ENCODE measurements at places on chromosomes 7 and 10. TPM values are rescaled to one million over a fixed set of nuclear protein-coding genes. Genes with fewer than 3 reads are reported as not detected.

UCN3 gene
- not detected for total RNA-seq

AOC1 gene
- not detected for total RNA-seq

IFIT3 gene
- total RNA-seq, result 8.2 TPM

SLC26A3 gene
- 13.6 TPM for total RNA-seq

GRCh38 chr7:6172910-6173295 is 99.5 kb downstream of the CYTH3 start:
- DNase-seq, result no peak

DNA sequence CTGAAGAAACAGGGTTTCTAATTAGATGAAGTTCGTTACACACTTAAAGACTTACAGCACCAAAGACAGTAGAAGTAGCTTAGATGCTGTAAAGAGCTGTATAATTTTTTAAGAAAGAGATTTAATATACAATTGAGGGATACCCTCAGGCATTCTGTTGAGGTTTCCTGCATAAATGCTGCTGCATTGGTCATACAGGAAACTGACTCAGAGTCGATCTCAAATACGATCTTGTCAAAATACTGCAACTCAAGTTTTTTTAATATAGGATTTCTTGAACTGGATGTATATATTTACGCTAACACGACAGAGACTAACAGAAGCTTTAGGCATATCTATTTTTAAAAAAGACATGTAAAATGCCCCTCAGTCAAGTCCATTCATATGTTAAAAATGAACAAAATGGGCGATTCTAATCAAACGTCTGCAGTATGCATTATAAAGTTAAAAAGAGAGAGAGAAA is 2.4 kb upstream of the ARID5B start:
- DNase-seq, result no peak

- DNase-seq, result no peak
Observed at GRCh38 chr10:38093816-38094157, 350 bp upstream of the ZNF37A start.

DNA sequence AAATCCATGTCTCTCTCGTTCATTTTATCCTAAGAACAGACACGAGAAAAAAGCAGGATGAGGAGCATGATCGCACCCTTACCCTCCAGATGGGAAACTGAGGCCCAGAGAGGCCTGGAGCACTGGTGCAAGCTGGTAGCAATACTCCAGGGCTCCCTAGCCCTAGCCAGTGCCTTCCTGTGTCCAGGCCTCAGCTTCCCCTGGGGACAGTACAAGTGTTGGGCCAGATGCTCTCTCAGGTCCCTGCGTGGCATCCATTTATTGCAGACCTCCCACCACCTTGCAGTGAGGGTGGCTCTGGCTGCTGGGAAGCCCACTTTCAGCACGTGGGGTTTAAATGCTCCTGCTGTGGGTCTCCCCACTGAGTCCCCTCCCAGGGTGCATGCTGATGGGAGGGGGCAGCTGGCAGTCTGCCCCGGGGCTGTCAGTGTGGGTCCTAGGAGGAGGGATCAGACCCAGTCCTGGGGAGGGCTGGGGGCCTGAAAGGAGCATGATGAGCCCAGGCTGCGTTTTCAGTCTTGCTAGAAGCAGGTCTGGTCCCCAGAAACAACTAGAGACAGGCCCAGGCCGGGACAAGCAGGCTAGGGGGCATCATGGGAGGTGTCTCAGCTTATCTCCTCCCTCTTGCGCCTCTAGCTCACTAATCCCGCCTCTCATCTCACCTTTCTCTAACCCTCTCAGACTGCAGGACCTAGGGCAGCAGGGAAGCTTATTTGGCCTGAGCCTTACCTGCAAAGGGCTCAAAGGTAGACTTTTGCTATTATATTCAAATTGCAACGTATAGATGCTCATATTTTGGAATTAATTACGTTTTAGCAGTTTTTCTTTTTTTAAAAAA is 662 bp upstream of the PPIF start:
- DNase-seq, result no peak

- no peak for DNase-seq
Observed at GRCh38 chr7:129906700-129907099, 46.1 kb downstream of the UBE2H start.

- no peak for DNase-seq
Observed at GRCh38 chr7:13577566-13578145, 411.8 kb downstream of the ETV1 start.

DNA sequence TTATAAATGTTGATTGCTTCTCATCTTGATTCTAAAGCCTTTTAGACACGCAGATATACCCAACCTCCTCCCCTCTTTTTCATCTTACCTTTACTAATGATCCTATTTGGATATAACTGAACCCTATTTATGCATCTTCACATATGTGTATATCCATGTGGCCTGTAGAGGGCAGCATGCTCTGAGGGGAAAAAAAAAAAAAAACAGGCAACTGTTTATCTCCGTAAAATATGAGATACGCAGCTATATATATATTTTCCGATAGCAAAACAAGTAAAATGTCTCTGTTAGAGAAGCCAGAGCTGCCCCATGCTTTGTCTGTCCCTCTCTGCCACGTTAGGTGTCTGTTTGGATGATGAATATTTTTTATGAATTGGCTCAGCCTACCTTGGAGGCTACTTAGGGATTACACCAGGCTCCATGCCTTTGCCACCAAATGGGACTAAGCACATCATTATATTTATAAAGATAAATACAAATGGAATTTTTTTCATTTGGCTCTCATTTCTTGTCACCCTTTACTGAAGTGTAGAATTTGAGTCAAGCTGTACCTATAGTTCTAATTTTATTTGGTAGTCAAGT is 174.8 kb upstream of the FZD1 start:
- DNase-seq, result no peak

DNA sequence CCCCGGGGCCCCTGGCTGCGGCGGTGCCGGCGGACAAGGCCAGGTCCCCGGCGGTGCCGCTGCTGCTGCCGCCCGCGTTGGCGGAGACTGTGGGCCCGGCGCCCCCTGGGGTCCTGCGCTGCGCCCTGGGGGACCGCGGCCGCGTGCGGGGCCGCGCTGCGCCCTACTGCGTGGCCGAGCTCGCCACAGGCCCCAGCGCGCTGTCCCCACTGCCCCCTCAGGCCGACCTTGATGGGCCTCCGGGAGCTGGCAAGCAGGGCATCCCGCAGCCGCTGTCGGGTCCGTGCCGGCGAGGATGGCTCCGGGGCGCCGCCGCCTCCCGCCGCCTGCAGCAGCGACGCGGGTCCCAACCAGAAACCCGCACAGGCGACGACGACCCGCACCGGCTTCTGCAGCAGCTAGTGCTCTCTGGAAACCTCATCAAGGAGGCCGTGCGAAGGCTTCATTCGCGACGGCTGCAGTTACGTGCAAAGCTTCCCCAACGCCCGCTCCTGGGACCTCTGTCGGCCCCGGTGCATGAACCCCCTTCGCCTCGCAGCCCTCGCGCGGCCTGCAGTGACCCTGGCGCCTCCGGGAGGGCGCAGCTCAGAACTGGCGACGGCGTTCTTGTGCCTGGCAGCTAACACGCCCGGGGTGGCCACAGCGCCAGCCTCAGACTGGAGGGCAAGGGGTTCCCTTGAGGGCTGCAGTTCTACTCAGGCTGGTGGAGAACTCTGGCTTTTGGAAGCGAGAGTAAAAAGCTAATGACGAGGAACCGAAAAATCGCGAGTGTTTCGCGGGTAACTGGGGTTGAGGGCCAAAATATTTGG is 804 bp downstream of the FRAT1 start:
- DNase-seq, result no peak

DNA sequence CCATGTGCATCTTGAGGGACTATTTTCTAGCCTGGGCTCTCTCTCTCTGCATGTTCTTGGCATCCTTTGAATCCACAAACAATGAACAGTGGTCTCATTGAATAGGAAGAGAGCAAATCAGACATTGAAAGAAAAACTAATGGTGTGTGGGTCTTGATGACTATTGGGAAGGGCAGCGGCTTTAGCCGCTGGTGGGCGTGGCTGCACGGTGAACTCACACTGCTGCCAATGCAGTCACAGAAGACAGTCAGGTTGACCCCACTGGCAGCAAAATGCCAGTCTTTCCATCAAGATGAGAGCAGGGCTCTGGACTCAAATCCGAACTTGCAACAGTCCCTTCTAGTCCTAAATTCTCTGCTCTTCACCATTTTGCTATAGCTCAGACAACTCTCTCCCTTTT is 91.0 kb downstream of the ADARB2 start:
- DNase-seq, result no peak

DNA sequence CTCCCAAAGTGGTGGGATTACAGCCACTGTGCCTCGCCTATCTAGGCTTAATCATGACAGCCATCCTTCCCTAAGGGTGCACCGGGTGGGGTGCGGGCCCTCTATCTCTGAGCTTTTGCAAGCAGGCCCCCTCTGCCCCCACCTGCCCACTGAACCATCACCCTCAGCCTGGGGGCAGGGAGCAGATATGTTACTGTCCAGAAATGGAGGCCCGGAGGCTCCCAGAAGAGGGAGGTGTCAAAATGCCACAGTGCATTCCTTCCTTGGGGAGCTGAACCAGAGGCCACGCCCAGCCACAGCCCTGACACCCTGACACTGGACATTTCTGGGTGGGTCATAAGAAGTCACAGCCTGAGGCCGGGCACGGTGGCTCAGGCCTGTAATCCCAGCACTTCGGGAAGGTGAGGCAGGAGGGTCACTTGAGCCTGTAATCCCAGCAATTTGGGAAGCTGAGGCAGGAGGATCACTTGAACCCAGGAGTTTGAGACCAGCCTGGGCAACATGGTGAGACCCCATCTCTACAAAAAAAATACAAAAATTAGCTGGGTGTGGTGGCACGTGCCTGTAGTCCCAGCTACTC is 129.8 kb upstream of the TNRC18 start:
- DNase-seq, result no peak

DNA sequence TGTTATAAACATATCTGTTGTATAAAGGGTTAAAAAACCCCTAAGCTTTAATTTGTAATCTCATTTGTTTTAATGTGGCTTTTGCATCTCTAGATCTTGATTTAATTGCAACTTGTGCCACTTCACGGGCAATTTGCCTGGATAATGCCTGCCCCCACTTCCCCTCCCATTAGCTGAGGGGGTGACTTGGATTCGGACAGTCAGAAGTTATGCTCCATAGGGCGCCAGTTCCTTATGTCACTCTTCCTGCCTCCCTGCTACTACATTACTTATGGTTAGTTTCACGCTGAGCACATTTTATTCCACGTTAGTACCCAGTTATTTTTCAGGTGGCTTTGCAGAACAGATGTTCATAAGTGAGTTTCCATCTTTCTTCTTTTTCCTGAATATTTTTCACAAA is 1015.2 kb upstream of the PHF14 start:
- no peak for DNase-seq

GRCh38 chr7:107594961-107595737 is 15.1 kb downstream of the BCAP29 start:
- DNase-seq, result no peak

GRCh38 chr7:150748376-150748775 is 11.2 kb downstream of the GIMAP5 start:
- DNase-seq, result no peak

DNA sequence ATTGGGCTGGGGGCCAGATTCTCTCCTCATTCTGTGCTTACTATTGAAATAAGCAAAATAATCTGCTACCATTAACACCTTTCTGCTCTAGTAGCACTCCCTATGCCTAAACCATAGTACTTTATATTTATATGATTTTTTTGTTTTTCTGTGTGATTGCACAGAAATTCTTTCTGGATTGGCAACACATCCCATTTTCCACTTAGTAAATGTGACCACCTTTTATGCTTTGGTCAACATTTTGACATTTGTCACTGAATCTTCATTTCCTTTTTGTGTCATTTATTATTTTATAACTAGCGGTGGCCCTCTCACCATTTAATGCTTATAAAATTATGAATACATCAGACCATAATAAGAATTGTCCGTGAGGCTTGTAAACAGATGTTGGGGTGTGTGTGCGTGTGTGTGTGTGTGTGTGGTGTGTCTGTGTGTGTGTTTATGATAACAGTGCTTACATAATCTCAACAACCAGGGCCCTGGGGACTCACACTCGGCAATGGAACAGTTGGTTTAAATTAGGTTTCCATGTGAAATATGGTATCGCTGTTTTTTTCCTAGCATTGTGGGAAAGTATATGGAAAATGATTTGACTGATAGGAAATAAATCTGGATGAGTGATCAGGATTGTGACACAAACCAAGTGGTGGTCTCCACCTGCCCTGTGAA is 138.9 kb downstream of the NOC3L start:
- DNase-seq, result no peak

- DNase-seq, result no peak
Observed at GRCh38 chr10:49033939-49034338, 81.4 kb downstream of the VSTM4 start.
